CD8-positive, alpha-beta memory T cell (primary cell): ENCODE measurements at places on chromosomes 3 and 15. TPM values are rescaled to one million over a fixed set of nuclear protein-coding genes. Genes with fewer than 3 reads are reported as not detected.
A peak's percentile ranks its signal among the peaks of the same experiment; 100 is the strongest.

Gene PAQR5
- not detected for total RNA-seq

DNA sequence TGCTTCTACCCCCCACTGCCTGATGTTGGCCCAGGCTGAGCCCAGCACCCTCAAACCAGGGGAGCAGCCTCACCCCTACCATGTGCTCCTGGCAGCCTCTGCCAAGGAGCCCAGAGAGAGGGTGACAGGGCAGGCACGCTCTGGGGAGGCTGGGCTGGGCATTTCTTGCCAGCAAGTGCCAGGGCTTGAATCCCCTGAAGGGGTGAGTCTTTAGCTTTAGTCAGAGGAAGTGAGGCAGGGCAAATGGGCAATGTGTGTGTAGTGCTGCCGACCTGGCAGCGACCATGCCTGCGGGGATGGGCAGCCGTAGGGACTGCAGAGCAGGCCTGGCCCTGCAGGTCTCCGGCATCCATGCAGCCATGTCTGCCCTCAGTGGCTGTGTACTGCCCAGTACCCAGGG lies 18.1 kb downstream of the DUSP7 start:
- no peaks in the 10 kb centered on the region for H3K27me3 ChIP-seq
- no peak for DNase-seq
- no peak overlapping the region for H3K27ac ChIP-seq
- H3K4me1 ChIP-seq: no peaks in the 10 kb centered on the region

DNA sequence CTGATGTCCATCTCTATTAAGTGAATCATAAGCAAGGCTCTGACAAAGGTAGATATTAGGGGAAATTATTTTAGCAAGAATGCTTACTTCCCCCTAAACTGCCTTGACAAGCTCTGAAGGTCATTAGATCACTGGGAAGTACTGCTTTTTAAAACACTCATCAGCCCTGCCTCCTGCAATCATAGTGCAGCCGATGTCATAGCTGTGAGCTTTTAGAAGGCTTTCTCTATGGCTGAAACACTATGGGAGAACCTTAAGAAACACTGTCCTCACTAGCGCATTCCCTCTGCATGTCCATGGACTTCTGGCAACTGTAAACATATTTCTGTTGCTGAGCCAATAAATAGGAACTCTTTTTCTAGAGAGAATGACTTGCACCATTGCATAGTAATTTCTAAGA lies 38.7 kb upstream of the PTPRG start:
- no peak for DNase-seq
- no peaks in the 10 kb centered on the region for H3K4me1 ChIP-seq
- no peaks in the 10 kb centered on the region for H3K27me3 ChIP-seq
- H3K27ac ChIP-seq: no peak overlapping the region
- no peaks in the 10 kb centered on the region for H3K36me3 ChIP-seq

- H3K4me1 ChIP-seq: peaks cover 76% of the 10 kb centered on the region
- no peak for DNase-seq
- no peak overlapping the region for H3K27ac ChIP-seq
- H3K36me3 ChIP-seq: no peaks in the 10 kb centered on the region
Observed at GRCh38 chr3:56796202-56796601, 5.5 kb downstream of the ARHGEF3 start.

Gene ALDH1A3
- not detected for total RNA-seq

DNA sequence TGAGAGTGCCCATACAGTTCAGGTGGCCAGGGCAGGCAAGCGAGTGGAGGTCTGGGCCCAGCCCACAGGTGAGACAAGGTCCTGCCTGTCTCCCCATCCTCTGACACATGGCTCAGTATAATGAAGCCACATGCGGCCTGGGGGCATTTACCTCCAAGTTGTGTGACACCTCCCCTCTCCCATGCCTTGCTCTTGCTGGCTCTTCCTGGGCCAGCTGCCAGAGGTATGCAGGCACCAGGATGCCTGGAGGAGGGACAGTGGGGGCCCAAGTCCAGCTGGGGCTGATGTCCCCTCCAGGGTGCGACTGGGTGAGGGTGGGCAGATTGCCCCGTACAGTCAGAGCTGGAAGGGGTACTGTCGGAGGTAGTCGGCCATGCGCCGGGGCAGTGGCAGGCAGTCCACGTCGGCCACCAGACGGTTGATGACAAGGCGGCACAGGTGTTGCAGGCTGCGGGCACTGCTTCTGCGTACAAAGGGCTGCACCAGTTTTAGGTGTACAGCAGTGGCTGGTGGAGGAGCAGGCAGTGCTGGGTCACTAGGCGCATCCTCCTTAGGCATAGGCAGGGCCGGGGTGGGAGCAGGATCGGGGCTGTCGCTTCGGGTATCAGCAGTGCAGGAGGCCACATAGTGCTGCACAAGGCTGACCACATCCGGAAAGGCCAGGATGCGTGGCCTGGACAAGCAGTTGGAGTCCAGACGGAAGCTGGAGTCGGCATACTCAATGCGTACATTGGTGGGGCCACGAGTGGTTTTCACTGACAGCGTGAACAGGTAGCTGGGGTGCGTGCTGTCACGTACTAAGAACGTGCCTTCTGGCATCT lies 4.1 kb downstream of the CISH start:
- H3K27me3 ChIP-seq: no peaks in the 10 kb centered on the region
- peak overlapping the region; percentile 98 for H3K4me3 ChIP-seq
- DNase-seq: no peak
- H3K4me1 ChIP-seq: peaks cover 68% of the 10 kb centered on the region
- peak overlapping the region; percentile 84 for H3K27ac ChIP-seq

Gene ACSBG1
- total RNA-seq: not detected

GRCh38 chr3:126320517-126321293 lies 36.5 kb downstream of the KLF15 start:
- H3K27ac ChIP-seq: no peak overlapping the region
- H3K36me3 ChIP-seq: no peaks in the 10 kb centered on the region
- DNase-seq: no peak
- no peaks in the 10 kb centered on the region for H3K27me3 ChIP-seq

Gene FAM81A
- total RNA-seq: 0.83 TPM

DNA sequence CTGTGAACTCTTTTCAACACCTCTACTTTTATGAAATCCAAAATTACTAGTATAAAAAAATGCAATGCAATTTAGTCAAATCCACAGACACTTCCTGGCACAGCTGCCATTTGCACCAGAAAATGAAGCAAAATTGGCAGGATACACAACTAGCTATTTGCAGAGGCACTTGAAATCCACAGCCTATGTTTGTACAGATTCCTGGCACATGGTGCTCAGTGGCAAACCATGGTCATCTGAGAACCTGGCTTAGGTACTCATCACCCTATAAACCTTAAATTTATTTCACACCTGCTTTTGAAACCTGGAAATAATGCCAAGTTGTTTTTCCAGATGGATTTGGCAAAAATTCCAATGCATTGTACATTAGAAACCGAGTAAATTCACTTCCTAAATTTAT lies 20.2 kb upstream of the PPM1L start:
- no peaks in the 10 kb centered on the region for H3K36me3 ChIP-seq
- DNase-seq: no peak
- H3K27ac ChIP-seq: no peak overlapping the region
- no peaks in the 10 kb centered on the region for H3K27me3 ChIP-seq

Gene CLDND1
- 299 TPM for total RNA-seq

DNA sequence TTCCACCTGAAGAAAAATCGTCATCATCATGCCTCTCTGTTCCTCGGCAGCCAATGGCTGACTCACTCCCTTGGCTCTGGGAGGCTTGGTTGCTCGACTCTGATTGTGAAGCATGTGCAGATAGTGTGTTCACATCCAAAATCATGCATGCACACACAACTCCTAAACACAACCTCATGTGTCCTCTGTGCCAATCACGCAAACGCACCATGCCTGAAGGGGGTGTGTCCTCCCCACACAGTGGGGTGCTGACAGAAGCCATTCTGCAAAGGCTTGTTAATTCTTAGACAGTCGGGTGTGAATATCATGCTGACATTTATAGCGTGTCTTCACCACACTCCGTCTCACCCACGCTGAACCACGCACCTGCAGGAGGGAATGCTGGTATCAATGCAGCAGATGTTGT lies 11.4 kb upstream of the CCDC174 start:
- H3K27me3 ChIP-seq: no peaks in the 10 kb centered on the region
- no peak for DNase-seq
- no peaks in the 10 kb centered on the region for H3K4me1 ChIP-seq
- H3K4me3 ChIP-seq: no peak overlapping the region
- H3K36me3 ChIP-seq: no peaks in the 10 kb centered on the region
- H3K27ac ChIP-seq: no peak overlapping the region
